ENCODE measurements at places on chromosomes 1 and 21.

DNA sequence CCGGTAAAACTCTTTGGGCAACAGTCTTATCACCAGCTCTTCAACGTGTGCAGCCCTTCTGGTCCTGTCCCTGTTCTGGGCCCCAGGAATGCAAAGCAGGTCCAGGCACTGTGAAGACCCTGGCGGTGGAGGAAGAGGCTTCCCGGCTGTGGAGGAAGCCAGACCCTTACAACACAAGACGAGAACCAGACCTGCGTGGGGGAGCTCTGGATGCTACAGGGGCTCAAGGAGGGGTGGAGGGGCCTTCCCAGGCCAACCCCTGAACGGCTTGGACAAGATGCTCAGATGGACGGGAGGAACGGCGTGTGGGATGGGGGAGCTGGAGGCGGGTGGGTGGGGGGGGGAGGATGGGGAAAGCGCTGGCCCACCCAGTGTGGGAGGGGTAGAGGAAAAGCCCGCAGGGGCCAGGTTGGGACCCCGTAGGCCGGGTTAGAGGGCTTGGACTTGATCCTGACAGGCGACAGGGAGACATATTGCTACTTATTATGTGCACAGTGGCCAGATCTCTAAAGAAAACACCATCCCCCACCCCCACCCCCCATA is 5.1 kb upstream of the OLIG2 start:
- no peak for DNase-seq

DNA sequence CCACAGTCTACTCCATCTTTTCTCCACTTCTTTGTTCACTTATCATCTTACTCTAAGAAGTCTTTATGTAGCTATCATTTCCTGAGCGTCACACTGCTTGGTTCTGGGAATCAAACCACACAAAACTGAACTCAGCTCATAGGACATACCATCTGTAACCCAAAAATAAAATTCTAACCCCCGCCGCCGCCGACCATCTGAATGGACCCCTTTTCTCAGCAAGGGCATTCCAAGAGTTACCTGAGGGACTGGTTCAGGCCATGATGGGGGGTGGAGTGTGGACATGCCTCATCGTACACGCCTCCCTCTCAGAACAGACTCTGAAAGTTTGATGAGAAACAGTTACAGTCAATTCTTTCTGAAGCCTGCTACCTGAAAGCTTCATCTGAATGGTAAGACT is 12.6 kb upstream of the CHI3L2 start:
- DNase-seq = no peak

GRCh38 chr1:196381544-196381943 is 226.7 kb downstream of the KCNT2 start:
- DNase-seq = no peak

GRCh38 chr1:2269193-2269921 is 41.2 kb downstream of the SKI start:
- no peak for DNase-seq

DNA sequence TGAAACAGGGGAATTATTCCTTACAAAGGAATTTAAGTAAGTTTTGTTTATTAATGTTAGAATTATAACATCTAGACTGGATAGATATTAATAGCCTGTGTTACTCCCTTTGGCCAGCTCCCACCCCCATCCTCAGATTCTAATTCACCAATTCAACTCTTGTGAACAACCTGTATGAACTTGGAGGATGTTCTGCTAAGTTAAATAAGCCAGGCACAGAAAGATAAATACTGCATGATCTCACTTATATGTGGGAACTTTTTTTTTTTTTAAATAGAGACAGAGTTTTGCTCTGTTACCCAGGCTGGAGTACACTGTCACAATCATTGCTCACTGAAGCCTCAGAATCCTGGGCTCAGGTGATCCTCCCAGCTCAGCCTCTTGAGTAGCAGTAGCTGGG is 32.2 kb downstream of the EFCAB7 start:
- DNase-seq = no peak

DNA sequence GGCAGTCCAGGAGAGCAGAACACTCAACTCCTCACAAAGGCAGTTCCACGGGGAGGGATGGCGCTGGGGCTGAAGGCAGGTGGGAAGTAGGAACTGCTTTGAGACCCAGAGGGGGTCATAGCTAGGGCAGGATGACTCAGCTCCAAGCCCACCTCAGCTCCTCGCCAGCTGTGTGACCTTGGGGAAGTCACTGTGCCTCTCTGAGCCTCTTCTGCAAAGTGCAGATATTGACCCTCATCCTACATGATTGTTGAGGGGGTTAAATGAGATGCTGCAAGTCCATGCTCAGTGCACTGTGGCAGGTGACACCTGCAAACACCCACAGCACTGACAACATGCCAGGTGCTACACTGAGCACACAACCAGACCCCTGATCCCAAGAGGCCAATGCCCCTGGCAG is 93.2 kb downstream of the LACTBL1 start:
- DNase-seq = no peak

- no peak for DNase-seq
Observed at GRCh38 chr1:29855561-29856160, 619.3 kb downstream of the PTPRU start.

All from stimulated activated CD4-positive, alpha-beta T cell treated with anti-CD3 and anti-CD28 coated beads, Interleukin-1b, Interleukin-23, amount 100 ng/mL, for 24 hours (primary cell).